Activated CD4-positive, alpha-beta memory T cell treated with anti-CD3 and anti-CD28 coated beads for 36 hours (primary cell): ENCODE measurements at places on chromosomes 5 and 9.

DNA sequence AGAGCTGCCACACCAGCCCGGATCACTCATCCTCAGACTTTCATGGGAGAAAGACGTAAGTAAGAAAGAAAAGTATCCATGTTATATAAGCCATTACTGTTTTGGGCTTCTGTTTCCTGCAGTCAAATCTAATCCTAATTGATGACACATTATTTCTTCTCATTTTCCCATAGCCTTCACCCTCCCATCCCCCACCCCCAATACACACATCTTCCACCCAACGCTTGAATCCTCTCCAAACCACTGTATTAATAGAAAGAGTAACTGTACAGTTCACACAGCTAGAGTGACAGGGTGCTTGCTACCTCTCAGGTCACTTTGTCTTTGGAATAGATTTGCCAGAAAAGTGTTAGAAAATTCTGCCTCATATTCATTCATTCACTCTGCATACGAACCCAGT lies 69.3 kb upstream of the IL17B start:
- no peak for DNase-seq

- no peak for DNase-seq
Observed at GRCh38 chr5:150258130-150258529, 31.4 kb downstream of the CAMK2A start.

DNA sequence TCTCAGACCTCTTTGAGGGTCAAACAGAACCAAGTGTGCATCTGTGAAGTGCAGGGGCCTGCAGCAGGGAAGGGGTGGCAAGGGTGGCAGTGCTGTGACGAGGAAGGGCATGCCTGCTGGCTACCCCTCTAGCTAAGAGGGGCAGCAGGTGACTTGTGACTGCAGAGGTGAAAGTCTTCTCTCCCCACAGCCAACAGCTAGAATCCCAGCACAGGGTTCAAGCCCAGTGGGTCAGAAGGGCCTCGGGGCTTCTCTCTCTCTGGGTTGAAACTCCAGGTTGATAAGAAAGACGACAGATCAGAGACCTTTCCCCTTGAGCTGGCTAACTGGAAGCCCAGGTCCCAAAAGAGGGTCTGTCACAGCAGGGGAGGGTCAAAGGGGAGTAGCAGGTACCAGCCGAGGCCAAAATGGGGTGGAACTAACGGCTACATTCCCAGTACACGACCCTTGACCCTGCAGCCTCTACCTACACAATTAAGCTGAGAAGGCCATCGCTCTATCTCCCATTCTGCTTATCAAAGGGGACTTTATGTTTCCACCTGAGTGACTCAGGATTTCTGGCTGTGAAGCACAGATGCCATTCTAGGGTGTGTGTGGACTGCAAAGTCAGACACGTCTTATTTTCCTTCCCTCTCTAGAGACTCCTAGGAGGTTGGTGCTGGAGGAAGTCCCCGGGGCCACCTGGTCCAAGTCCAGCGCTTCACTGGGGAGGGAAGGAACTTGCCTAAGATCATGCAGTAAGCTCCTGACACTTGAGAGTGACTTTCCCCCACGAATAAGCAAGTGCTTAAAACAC lies 14.6 kb downstream of the ANKS6 start:
- DNase-seq: no peak

DNA sequence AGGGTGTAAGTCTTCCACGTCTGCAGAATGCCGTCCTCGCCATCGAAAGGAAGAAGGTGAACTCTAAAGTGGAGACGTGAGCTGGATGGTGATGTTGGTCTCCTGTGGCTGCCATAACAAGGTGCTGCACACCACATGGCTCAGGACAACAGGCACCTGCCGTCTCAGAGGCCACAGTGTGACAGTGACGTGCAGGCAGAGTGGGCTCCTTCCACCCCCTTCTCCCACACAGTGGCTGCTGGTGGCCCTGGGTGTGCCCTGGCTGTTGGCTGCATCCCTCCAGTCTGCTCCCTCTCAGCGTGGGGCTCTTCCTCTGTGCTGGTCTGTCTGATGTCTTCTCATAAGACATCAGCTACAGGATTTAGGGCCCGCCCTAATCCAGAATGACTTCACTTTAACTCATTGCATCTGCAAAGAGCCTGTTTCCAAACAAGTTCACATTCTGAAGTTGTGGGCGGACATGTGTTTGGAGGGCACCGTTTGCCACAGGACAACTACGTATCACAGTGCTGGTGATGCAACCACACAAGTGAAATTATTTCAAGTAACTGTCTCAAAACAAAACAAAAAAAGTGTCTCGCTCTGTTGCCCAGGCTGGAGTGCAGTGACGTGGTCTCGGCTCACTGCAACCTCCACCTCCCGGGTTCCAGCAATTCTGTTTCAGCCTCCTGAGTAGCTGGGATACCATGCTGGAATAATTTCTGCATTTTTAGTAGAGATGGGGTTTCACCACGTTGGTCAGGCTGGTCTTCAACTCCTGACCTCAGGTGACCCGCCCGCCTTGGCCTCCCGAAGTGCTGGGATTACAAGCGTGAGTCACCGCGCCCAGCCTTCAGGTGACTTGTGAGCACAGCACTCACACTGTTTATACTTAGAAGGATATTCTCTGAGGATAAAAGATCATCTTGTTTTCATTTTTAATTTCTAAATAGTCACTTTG lies 31.2 kb upstream of the CLPTM1L start:
- no peak for DNase-seq

GRCh38 chr5:151113651-151114050 lies 32.8 kb upstream of the TNIP1 start:
- DNase-seq: no peak

GRCh38 chr9:70588381-70588780 lies 173.9 kb upstream of the KLF9 start:
- no peak for DNase-seq

- DNase-seq: no peak
Observed at GRCh38 chr5:97788369-97788768, 605.3 kb upstream of the RIOK2 start.

DNA sequence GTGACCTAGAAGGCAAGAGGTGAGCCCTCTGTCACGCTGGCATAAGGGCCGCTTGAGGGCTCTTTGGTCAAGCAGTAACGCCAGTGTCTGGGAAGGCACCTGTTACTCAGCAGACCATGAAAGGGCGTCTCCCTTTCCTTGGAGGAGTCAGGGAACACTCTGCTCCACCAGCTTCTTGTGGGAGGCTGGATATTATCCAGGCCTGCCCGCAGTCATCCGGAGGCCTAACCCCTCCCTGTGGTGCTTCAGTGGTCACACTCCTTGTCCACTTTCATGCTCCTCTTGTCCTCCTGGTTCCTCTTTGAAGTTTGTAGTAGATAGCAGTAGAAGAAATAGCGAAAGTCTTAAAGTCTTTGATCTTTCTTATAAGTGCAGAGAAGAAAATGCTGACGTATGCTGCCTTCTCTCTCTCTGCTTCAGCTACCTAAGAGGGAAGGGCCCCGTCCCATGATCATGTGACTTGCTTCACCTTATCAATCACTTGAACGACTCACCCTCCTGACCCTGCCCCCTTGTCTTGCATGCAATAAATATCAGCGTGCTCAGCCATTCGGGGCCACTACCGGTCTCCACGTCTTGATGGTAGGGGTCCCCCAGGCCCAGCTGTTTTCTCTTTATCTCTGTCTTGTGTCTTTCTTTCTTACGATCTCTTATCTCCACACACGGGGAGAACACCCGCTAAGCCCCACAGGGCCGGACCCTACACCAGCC lies 16.7 kb upstream of the SCGB3A1 start:
- no peak for DNase-seq

DNA sequence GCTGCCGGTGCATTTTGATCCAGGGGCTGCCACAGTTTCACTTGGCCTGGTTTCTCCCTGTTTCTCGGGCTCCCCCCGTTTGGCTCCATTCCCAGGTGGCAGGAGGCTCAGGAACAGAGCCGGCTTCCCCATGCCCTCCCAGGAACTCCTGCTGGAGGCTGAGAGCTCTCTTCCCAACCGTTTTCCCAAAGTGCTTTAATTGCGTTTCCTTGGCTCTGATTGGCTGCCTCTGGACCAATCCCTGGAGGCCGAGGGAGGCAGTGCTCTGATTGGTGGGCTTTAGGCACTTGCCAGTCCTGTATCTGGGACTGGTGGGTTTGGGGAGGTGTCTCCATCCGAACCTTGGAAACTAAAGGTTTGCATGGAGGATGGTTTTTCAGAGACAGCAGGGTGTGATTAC lies 4.9 kb downstream of the TSPAN17 start:
- DNase-seq: no peak
